A549 treated with RU486 at 1 μM for 4 hours (cell line): ENCODE measurements at places on chromosomes 6 and 20. TPM values are rescaled to one million over a fixed set of nuclear protein-coding genes. Genes with fewer than 3 reads are reported as not detected.

MYBL2 gene
- 77.9 to 92.0 TPM (median 80.1 TPM) in 5 replicates for total RNA-seq

GNMT gene
- total RNA-seq = 0.18 to 0.24 TPM (median 0.19 TPM) in 3 of 5 replicates, not detected in the others

SLC24A3 gene
- total RNA-seq = 0.03 TPM in 2 of 5 replicates, not detected in the others

GATA5 gene
- 0.45 to 0.88 TPM (median 0.83 TPM) in 5 replicates for total RNA-seq

CST2 gene
- 0.23 to 0.53 TPM (median 0.38 TPM) in 3 of 5 replicates, not detected in the others for total RNA-seq
